ENCODE measurements at places on chromosomes 6 and 20.
A peak's percentile ranks its signal among the peaks of the same experiment; 100 is the strongest.

DNA sequence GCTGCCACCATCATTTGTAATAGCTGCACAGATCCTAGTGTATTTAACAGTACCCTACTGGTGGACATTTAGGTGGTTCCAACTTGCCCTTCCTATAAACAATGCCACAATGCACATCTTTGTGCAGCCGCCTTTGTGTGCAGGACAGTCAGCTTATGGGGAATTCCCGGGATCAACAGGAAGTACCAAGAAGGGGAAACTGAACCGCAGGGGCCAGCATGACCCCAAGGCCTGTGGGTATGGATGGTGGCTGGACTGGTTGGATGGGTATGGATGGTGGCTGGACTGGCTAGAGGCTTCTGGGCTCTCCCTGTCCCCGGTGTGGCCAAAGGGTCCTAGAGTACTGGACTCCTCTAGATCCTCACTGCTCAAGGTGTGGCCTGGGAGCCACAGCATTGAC, 46.7 kb downstream of the CEBPB start:
- peak; percentile 75 for DNase-seq

GRCh38 chr20:46394872-46395760, 11.3 kb downstream of the ELMO2 start:
- no peak for DNase-seq

- no peak for DNase-seq
Observed at GRCh38 chr20:24665741-24666191, 196.3 kb downstream of the SYNDIG1 start.

- no peak for DNase-seq
Observed at GRCh38 chr6:138527411-138528088, 28.3 kb upstream of the NHSL1 start.

- no peak for DNase-seq
Observed at GRCh38 chr6:38266921-38267354, 372.8 kb downstream of the BTBD9 start.

- peak; percentile 51 for DNase-seq
Observed at GRCh38 chr20:36202891-36203338, 33.4 kb upstream of the AAR2 start.

Measured in HepG2 (cell line).